IPS-NIHi11 (cell line): ENCODE measurements at places on chromosomes 16 and 17.

- no peak for DNase-seq
Measured at GRCh38 chr17:56064506-56064905, 88.8 kb upstream of the ANKFN1 start.

GRCh38 chr16:54459509-54460262 lies 173.1 kb upstream of the IRX3 start:
- DNase-seq, result no peak

GRCh38 chr16:70681382-70682238 lies 4.2 kb downstream of the MTSS2 start:
- DNase-seq, result no peak

DNA sequence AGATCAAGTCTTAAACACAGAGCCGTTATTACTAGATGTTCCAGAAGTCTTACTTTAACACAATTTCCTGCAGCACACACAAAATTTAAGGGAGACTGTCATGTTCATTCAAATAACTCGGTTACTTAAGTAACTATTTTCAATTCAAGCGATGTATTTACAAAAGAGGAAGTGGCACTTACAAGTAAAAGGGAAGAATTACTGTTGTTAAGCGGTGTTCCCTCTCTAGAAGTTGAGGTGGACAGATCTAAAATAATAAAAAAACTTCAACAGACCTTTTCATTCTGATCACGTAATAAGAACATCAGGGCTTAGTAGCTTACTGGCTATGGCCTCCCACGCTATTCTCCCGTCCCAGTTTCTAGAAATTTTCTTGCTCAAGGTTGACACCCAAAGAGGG lies 26.2 kb upstream of the TXNDC11 start:
- no peak for DNase-seq

DNA sequence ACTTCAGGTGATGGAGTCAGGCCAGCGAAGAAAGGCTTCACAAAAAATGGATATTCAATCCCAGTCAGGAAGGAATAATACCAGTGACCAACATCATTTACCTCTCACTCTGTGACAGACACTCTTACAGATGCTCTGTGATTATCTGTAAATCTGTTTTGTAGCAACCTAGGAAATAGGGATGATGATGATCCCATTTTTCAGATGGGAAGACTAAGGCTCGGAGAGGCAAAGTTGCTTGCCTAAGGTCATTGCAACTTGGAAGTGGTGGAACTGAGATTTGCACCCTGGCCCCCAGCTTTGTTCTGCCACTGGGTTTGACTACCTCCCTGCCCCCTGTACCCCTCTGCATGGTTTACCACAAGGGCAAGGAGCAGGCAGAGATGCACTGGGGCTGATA lies 14.1 kb upstream of the WSCD1 start:
- no peak for DNase-seq

- no peak for DNase-seq
Measured at GRCh38 chr16:21989133-21989532, 11.8 kb downstream of the PDZD9 start.

GRCh38 chr16:81863630-81864352 lies 84.7 kb downstream of the PLCG2 start:
- peak; percentile 71 for DNase-seq

DNA sequence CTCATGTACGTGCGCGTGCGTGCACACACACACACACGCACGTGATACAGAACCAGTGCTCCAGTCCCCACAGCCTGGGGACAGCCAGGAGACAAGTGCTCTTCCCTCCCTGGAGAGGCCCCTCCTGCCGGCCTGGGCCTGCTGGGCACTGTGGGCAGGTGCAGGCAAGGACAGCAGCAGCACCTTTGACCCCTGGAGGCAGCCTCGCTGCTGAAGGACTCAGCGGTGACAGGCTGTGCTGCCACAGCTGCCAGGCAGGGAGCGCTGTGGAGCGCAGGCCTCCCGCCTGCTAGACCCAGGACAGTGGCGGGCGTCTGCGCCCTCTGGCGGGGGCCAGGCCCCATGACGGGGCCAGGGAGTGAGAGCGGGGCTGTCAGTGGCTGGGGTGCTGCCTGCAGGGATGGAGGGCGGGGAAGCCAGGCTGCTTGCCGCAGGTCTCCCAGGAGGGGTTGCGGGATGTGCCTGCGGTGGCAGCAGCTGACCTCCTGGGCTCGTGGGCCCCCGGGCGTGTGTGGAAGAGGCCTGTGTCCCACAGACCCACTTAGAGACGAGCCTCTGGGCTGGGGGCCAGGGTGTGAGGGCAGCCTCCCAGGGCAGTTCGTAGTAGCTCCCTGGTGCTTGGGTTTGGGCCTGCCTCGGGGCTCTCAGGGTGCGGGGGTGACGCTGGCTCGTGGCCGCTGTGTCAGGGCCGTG lies 63.5 kb upstream of the PVALEF start:
- peak; percentile 100 for DNase-seq

GRCh38 chr17:61294286-61294685 lies 105.4 kb upstream of the TBX2 start:
- DNase-seq, result no peak

DNA sequence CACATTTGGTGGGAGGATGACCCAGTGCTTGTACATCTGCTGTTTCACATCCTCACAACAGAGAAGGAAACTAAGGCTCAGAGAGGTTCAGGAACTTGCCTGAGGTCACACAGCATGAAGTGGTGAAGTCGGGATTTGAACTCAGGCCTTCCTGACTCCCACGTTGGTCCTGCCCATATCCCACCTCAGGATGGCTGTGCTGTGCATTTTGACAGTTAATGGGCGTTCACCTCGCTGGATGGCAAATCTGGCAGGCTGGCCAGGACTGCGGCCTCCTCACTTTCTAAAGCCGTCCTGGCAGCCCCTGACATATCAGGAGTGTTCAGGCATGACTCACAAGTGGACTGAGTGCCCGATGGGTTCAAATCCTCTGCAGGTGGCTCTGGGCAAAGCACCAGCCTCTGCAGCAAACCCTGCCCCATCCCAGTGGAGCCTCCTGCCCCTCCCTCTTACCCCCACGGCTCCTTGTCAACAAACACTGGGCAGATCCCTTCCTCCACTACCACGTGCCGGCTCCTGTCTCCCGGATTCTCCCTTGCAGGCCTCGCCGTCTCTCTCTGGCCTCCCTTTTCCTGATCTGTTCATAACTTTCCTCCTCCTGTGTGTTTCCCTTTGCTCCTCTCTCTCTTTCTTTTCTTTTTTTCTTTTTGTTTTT lies 29.2 kb downstream of the SOCS3 start:
- no peak for DNase-seq

GRCh38 chr16:26913851-26914250 lies 152.9 kb upstream of the C16orf82 start:
- no peak for DNase-seq

DNA sequence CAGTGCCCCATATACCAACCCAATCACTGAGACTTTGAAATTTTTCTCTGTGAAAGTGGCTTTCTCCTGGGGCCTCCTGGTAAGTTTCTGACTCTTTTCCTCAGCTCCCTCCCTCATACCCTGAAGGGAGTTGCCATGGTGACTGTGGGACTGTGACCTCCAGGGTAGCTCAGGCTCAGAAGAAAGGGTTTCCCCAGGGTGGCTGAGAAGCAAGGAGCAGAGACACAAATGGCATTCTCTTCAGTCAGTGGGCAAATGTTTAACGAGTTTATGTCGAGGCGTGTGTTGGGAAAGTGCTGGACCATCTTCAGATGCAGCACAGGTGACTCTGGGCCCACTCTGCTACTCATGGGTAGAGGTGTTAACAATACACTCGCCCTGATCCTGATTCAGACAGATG lies 46.8 kb downstream of the MRPS23 start:
- DNase-seq, result no peak

DNA sequence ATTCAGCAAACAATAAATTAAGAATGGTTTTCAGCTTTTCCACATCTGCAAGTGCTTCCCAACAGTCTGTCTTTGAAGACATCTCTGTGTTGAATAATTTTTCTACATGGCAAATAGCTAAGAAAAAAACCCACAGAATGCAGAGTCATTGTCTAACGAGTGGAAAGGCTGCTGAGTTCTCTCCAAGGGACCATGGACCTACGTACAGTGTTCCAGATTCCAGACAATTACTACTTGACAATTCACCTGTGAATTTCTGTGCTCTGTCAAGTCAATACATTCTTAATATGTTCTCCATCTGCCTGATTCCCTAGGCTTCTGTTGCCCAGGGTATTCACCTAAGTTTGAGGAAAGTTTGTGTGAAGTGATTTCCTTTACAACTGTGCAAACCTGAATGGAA lies 83.8 kb upstream of the CA10 start:
- no peak for DNase-seq

DNA sequence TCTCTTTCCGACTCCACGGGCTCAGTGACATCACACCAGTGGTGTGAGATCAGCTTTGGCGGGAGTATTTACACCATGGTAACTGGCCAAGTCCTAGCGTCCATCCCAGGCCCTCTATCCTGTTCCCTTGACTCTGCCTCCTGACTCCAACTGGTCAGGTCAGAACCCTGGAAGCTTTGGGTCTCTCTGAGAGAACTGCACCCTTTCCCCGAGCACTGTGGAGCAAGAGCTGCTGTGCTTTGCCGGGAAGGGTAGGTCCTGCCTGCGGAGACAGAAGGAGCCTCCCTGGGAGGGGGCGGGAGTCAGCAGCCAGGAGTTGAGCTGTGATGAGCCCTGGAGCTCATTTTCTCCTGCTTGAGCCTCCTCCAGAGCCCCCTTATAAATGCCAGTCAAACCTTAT lies 212.1 kb upstream of the TNRC6C start:
- DNase-seq, result no peak

DNA sequence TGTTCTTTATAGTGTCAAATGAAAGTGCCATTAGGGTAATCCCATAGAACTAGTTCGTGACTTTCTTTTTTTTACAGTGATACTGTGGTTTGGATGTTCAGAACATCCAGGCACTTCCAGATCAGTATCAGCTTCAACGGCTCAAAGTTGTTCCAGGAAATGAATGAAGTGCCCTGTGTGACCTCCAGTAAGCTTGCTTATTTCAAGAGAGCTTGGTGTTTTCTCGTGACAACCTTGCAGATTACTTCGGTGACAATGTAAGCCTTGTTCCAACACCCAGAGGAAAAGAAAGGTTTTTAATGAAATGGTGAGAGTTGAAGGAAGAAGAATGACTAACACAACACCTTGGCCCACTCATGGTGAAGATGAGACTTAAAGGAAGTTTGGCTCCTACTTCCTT lies 16.0 kb upstream of the KCNJ16 start:
- no peak for DNase-seq

DNA sequence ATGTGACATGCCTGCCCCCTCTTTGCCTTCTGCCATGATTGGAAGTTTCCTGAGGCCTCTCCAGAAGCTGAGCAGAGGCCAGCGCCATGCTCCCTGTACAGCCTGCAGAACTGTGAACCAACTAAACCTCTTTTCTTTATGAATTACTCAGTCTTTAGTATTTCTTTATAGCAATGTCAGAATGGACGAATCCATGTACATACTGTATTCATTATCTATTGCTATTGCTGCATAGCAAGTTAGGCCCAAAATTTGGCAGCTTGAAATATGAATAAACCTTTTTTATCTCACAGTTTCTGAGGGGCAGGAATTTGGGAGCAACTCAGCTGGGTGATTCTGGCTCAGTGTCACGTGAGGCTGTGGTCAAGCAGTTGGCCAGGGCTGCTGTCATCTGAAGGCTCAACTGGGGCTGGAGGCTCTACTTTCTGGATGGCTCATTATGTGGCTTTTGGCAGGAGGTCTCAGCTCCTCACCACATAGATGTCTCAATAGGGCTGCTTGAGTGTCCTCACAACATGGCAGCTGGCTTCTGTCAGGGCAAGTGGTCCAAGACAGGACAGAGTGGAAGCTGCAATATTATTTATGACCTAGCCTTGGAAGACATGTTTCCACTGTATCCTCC lies 40.0 kb downstream of the SOCS1 start:
- no peak for DNase-seq

- DNase-seq, result no peak
Measured at GRCh38 chr16:49767998-49768397, 87.9 kb downstream of the ZNF423 start.

DNA sequence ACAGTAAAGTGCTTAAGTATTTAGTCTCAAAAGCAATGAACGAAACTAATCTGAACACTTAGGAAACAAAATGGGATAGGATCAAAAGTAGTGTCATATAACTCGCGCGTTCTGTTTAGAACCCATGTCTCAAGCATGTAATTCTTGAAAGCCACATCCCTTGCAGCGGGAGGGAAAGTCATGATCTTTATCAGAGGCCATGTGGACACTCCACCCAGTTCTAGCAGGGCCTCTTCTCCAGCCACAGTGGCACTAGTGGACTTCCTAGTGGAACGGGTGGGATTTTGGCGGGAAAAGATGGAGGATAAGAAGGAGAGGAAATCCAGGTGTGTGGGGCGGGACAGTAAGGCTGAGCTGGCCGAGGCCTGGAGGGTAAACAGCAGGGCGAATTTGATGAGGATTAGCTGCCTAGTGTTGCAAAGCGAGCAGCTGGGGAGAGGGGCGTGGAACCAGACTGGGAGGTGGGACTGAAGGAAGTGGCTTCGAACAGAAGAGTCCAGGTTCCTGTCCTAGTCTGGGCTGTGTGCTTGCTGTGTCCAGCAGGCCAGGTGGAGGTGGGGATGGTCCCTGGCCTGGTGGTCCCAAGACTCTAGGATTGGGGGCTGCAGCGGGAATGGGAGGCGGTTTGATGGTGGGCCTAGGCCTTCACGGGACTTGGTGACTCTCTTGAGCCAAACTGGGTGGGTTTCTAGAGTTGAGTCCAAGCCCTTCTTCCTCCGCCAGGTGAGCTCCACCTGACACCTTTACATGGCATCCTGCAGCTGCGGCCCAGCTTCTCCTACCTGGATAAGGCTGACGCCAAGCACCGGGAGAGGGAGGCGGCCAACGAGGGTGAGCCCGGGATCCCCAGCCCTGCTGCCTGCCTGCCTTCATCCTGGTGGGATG lies 15.9 kb downstream of the POLR3E start:
- DNase-seq, result no peak

GRCh38 chr17:73272906-73273218 lies 11.2 kb upstream of the CPSF4L start:
- no peak for DNase-seq

GRCh38 chr16:50692999-50693781 lies at the start of gene NOD2:
Gene NOD2, plus strand, starts transcription at chr16:50693606. Its CDS starts 5,890 bp downstream, at chr16:50699496.
- DNase-seq, result peak; percentile 94

GRCh38 chr17:29255926-29256522 lies 9.4 kb downstream of the CRYBA1 start:
- no peak for DNase-seq

- no peak for DNase-seq
Measured at GRCh38 chr16:25270577-25270976, 12.9 kb upstream of the ZKSCAN2 start.

DNA sequence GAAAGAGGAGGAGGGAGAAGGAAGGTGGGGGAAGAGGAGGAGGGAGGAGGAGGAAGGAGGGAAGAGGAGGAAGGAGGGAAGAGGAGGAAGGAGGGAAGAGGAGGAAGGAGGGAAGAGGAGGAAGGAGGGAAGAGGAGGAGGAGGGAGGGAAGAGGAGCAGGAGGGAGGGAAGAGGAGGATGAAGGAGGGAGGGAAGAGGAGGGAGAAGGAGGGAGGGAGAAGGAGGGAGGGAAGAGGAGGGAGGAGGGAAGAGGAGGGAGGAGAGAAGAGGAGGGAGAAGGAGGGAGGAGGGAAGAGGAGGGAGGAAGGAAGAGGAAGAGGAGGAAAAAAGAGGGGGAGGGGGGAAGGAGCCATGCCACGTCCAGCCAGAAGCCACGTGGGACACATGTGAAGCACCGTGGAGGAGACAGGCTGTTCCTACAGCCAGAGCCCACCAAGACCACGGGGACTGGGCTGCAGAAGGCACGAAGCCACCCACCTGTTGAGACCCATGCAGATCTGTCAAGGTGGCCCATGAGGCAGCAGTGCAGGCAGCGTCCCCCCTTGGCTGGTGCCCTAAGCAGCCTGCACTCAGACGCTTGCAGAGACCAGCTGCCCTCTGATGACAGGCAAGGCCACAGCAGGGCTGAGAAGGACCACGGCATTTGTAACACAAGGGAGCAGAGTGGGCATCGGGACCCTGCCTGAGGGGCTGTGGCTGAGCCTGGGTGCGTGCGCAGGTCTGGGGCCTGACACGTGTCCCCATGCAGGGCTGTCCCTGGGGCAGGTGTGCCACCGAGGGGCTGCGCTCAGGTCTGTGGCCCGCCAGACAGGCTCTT lies 10.3 kb downstream of the NDUFAF8 start:
- DNase-seq, result no peak
